Ascending aorta (tissue), 2 donors: ENCODE measurements at places on chromosomes 5 and 9. TPM values are rescaled to one million over a fixed set of nuclear protein-coding genes. Genes with fewer than 3 reads are reported as not detected.

DNA sequence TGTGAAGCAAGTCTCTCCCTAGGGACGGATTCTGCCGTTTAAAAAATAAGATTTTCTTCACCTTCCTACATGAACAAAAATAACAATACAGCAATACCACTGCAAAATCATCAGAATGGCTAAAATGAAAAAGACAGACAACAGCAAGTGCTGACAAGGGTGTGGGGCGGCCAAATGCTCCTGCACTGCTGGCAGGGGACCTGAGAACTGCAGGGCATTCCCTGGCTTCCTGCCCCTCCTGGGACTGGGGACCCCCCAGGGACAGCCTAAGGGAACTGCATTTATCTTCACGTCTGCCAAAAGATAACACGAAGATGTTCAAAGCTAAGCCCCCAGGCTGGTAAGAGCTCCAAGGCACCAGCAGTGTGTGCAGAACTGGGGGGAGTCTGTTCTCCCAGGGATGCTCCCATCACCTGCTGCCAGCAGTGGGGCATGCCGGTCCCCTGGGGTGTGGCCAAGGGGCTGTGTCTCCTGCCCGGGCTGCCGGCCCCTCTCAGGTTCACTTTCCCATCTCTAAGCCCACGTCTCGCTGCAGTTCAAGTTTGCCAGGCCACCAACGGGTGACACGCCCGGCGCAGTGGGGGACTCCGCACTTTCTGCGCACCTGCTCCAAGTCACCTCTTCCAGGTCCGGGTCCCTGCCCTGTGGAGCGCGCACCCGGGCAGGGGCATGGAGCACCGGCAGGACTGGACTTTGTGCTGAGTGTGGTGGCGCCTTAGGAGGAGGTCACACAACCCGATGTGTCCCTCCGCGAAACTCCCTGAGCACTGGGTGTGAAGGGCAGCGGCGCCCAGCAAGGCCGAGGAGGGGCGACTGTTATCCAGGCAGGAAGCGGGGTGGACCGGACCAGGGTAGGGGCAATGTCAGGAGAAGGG lies 4.5 kb upstream of the EGFL7 start:
- no peaks in the 10 kb centered on the region for H3K4me1 ChIP-seq
- peaks cover 10% of the 10 kb centered on the region for H3K27me3 ChIP-seq
- H3K27ac ChIP-seq = peak overlapping the region; percentile 34
- no peaks in the 10 kb centered on the region for H3K36me3 ChIP-seq

DNA sequence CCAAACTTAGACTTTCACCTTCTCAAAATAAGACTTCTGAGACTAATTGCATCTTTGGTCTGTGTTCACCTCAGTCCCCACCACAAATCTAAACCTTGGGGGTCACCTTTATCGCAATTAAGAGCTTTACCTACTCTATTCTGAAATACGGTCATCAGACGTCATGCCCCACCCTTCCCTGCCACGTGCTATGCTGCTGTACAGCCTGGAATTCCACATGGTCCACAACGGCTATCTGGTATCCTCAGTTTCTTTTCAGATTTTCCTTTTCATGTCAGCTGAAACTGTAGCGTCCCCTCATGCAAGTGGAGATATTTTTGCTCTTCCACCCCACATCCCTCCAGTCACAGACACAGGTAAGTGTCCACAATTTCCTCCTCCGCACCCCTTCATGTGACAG lies 511.1 kb downstream of the DIRAS2 start:
- no peaks in the 10 kb centered on the region for H3K27me3 ChIP-seq
- H3K27ac ChIP-seq = no peak overlapping the region
- no peak for DNase-seq
- H3K4me1 ChIP-seq = no peaks in the 10 kb centered on the region
- no peaks in the 10 kb centered on the region for H3K36me3 ChIP-seq
- no peak overlapping the region for H3K4me3 ChIP-seq

GRCh38 chr9:27924502-27924901 lies 351.2 kb upstream of the C9orf72 start:
- H3K27me3 ChIP-seq = no peaks in the 10 kb centered on the region
- H3K36me3 ChIP-seq = no peaks in the 10 kb centered on the region
- no peaks in the 10 kb centered on the region for H3K4me1 ChIP-seq
- no peak for DNase-seq
- H3K4me3 ChIP-seq = no peak overlapping the region

MRPL50 gene
- total RNA-seq = 2.6 TPM

PCDHB9 gene
- total RNA-seq = 1.9 TPM

PCDH1 gene
- 165 TPM for total RNA-seq
